ENCODE measurements at places on chromosomes 13 and 19.

DNA sequence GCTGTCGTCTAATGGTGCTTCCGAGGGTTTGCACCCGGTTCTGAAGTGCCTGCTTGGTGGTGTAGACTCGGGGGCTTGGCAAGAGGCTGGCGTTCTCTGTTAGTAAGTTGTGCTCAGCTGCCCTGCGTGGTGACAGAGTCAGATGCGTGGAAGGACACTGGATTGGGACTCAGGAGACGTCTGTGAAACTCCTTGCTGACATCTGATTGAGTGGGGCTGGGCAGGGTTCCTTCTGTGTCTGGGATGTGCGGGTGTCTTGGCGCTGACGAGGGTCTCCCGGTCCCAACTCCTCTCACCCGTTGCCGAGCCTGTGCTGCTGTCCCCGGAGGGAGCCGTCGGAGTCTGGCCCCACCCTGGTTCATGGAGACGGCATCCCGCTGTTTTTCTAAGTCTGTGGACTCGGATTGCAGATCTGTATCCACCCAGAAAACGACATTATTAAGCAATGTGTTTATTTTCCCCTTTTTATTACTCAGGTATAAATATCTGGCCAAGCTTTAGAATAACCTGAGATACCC, 16.4 kb upstream of the DCUN1D2 start:
- no peak for DNase-seq

DNA sequence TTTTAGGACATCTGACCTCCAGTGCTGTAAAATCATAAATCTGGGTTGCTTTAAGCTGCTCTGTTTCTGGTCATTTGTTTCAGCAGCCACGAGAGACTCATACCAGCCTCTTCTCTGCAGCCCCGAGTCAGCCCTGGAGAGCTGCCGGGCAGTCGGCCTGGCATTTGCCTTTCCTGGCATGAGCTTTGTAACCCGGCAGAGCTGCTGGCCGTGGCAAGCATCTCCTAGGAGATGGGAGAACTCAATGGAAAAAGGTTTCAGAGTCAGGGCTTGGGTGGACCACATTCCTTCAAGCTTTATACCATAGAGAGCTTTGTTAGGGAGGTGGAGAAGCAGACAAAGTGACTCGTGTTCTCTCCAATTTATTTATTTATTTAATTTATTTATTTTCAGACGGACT, 21.6 kb upstream of the CCL25 start:
- peak; percentile 6 for DNase-seq

DNA sequence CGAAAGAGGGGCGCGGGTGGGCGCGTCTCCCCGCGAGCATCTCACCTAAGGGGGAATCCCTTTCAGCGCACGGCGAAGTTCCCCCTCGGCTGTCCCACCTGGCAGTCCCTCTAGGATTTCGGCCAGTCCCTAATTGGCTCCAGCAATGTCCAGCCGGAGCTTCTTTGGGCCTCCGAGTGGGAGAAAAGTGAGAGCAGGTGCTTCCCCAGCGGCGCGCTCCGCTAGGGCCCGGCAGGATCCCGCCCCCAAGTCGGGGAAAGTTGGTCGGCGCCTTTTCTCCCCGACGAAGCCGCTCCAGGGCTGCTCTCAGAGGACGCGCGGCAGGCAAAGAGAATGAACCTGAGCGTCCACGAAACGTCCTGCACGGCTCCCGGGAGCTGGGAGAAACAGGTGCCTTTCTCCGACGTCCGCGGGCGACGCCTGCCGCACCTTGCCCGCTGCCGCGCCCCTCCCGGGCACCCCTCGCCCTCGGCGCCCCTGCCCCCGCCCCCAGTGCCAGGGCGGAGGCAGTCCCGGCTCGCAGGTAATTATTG, 366 bp upstream of the KL start:
- no peak for DNase-seq

- DNase-seq, result no peak
These were observed 69.7 kb downstream of the PCCA start for GRCh38 chr13:100158569-100158968.

- DNase-seq, result peak; percentile 17
These were observed 441 bp downstream of the GJB2 start for GRCh38 chr13:20192158-20192835.

- no peak for DNase-seq
These were observed 22.7 kb downstream of the CCNA1 start for GRCh38 chr13:36454987-36455386.

GRCh38 chr13:59363313-59363712, 800.4 kb downstream of the DIAPH3 start:
- DNase-seq, result no peak

DNA sequence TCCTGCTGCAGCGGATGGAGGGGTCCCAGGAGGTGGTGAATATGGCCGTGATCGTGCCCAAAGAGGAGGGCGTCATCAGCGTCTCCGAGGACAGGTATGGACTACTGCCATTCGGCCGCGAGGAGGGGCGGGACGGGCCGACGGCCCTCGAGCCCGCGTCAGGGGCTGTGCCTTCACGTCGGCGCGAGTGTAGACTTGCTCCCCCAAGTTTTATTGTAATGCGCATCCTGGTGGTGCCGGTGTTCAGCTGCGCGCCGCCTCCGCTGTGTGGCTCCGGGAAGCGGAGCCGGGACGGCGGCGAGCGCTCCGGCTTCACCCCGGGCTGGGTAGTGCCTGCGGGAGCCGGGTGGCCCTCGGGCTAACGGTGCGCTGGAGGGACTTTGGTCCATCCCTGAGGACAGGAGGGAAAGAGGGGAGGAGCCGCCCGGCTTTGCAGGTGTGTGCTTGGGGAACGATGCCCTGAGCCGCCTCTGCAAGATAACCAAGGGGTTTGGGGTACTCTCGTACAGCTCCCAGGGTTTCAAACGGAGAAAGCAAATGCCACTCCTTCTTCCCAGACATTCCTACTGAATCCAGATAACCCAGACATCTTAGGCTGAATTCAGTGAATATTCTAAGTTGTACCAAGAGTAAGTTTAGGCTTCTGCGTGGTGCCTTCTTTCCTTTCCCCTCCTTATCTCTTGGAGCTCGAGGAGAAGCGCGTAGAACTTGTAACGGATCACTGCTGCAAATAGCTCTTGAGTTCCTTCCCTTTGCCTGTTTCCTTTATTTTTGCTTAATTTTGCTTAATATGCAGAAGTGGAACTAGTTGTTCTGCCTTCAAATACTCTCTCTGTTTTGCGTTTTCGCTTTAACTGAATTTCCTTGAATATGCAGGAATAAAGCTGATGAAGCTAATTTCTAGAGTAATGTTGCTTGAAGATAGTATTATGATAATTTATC, 740 bp downstream of the WDFY2 start:
- peak; percentile 38 for DNase-seq

DNA sequence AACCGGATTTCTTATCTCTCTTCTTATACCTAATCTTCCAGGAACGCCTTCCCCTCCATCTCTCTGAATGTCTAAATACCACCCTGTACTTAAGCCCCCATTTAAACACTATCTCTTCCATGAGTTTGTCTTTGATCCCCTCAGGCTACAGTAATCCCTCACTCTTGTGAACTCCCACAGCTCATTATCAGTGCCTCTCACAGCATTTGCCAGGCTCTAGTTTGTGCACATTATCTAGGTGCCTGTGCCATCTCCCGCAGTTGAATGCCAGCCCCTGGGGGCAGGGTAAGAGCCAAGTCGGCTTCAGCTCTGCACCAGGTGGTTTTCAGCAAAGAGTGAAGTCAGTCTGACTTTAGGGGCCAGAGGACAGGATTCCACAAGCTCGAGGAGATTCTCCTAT, 71.4 kb downstream of the FREM2 start:
- no peak for DNase-seq

DNA sequence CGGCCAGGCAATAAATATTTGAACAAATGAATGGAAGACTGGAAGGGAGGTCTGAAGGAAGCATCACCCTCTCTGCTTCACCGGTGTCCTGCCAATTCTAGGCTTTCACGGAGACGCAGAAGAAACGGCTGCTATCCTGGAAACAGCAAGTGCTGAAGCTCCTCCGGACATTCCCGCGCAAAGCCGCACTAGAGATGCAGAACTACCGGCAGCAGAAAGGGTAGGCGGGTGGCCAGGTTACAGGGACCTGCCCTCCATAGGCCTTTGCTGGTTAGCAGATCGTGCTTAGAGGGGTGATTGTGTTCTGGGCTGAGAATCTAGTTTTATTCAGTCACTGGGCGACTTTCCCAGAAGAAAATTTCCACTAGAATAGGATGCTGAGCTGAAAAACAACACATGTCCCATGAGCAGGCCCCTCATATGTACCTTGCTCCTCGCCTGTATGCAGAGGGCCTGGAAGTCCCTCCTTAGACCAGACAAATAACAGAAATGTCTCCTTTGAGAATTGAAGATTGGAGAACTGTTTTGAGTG, 11.0 kb downstream of the PAF1 start:
- DNase-seq, result no peak

DNA sequence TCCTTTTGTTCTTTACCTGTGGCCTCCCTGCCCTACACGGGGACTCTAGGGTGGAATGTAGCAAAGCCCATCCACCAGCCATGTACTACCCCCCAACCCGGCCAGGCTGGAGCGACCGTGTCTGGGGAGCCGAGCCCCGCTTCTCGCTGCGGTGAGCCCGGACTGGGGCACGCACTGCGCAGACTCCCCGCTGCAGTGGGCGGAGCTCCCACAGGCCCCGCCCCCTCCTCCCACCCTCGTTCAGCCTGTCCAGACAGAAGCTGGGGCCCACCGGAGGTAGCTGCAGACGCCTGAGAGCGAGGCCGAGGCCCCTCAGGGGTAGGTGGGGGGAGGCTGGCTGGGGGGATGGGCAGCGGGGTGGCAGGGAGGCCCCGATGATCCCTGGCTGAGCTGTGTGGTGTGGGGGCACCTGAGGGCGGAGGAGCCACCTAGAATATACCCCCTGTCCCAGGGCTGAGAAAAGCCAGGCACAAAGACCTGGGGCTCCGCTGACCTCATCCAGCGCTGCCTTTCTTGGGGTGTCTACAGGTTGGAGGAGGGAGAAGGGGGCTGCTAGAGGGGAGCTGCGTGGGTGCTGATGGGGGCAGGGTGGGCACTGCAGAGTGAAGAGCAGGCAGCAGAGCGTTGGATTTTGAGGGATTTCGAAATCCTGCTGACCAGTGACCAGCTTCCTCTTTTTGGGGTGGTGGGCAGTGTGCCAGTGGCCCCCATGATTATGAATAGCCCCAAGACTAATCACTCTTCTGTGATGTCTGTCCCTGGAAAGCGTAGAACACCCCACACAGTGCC, 17.3 kb downstream of the PLD3 start:
- peak; percentile 12 for DNase-seq

DNA sequence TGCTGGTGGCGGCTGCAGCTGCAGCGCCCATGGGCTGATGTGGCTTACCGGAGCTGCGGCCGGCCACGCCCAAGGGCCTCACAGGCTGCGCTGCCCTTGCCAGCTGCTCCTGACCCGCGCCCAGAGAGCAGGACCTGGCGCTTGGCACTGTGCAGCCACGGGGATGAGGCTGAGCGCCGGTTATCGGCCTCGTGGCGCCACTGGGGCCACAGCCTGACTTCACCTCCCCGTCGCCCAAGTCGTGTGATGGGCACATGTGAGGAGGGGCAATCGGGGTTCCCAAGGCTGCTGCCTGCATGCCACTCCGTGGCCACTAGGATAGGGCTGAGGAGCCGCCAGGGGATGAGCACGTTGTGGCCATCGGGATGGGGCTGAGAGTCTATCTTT, 77.2 kb upstream of the PABPC3 start:
- no peak for DNase-seq

- no peak for DNase-seq
These were observed 141.9 kb downstream of the SLC7A1 start for GRCh38 chr13:29453617-29454011.

DNA sequence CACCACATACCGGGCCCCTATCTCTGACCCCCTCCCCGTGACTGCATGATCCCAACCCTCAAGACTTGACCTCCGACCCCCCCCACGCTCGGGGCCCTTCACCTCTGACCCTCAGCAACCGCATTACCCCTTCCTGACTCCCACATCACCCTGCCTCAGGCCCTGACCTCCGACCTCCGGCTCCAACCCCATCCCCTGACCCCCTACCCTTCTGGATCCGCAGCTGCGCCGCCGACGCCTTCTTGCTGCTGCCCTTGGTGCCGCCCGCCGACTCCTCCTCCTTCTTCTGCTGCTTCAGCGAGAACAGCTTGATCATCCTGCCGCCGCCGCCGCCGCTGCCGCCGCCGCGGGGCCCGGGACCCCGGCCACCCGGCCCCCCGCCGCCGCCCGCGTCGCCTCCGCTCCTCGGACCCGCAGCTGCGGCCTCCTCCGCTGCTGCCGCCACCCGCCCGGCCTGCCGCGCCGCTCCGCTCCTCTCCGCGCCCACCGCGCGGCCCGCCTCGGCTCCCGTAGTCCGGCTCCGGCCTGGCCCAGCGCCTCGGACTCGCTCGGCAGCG, at the start of gene UBE2M:
UBE2M (minus strand) TSS at position 546 of the 557 bp plus-strand sequence; CDS start at position 316, 230 bp downstream.
- no peak for DNase-seq

DNA sequence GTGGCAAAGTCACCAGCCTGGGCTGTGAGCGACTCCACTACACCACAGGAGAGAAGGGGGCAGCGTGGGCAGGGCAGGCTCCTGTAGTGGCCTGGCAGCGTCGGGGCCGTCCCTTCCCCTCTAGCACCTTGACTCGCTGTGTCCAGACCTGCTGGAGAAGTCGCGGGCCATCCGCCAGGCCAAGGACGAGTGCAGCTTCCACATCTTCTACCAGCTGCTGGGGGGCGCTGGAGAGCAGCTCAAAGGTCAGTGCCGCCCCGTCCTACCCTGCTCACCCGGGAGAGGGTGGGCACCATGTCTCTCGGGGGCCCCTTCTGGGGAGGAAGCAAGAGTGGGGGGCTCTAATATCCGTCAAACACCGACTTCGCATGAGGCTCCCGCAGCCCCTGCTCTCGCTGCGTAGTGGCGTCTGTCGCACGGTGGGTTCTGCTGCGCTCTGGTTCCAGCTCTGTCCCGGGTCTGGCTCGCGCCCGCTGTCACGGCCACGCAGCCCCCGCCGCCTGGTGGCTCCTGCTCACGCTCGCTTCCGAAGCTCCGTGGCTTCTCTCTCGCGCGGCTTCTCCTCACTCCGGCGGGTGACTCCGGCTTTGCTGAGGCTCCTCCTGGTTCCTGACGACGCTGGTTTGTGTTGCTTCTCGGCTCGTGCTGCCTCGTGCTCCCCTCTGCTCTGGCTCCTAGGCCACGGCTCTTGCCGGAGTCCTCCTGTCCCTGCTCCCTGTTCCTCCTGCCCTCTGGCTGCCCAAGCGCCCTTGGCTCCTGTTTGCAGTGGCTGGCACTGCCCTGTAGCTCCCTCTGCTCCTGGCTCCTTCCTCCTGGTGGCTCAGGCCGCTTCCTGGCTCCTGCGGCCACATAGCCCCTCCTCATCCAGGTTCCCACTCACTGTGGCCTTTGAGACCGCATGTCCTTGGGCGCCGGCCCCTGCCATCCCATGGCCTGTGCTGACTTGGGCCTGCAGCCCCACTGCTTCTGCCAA, 27.2 kb downstream of the MYH14 start:
- DNase-seq, result no peak

DNA sequence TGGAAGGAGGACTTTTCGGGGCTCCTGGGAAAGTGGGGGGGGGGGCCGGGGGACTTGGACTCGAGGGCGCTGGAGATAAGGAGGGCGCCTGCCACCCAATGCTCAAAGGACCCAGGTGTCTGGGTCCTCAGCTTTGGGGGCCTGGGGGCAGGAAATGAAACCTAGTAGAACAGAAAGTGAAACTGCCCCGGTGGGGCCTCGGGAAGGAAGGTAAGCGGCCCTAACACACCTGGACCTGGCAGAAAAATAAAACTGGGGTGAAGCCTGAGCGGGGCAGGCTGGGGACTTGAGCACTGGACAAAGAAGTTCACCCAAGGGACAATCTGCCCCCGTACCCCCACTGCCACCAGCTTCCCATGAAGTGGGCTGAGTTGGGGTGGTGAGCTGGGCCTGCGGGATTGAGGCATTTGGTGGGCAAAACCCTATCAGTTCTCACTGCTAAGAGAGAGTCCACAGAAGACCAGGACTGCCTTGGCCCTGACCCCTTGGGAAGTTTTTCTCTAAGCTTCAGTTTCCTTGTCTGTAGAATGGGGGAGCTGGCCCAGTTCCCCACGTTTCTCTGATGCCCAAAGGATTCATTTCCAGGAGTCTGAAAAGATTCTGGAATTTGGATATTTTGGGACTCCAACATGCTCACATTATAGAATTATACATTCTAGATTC, 2.3 kb downstream of the PRKD2 start:
- no peak for DNase-seq
